ENCODE measurements at places on chromosomes 3 and 15.

GRCh38 chr15:90884719-90885431 is 571 bp downstream of the FES start:
- no peak for DNase-seq

- no peak for DNase-seq
Measured at GRCh38 chr3:185401319-185401955, 38.5 kb downstream of the MAP3K13 start.

DNA sequence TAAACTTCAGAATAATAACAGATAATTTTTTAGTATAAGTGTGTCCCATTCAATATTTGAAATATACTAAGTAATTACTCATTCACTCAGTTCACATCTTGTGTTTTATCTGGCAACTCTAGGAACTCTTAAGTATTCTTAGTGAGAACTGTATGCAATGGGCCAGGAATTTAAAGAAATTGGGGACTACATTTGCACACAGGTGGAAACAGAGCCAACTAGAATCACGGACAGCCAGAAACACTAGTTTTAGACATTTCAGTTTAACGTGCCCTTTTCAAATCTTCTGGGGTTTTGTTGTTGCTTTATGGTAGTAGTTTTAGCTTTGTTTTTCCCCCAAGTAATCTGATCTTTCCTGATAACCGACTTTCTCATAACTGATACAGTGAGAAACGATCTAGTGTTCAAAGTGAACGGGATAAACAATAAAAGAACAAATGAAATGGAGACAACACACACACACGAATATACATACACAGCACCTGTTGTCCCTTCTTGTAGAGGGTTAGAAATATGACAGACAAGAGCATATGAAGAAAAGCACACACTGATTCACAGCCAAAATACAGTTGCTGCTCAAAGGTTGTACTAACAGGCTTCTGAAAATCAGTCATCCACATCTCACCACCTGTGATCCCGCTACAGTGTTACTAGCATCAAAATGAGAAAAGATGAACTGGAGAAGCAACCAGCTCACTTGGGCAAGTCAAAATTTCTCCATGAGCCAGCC is 167.0 kb downstream of the FMN1 start:
- no peak for DNase-seq

- no peak for DNase-seq
Measured at GRCh38 chr3:43180027-43180426, 74.1 kb upstream of the POMGNT2 start.

GRCh38 chr3:5035692-5036391 is 56.6 kb downstream of the BHLHE40 start:
- no peak for DNase-seq
